SJSA1 (cell line): ENCODE measurements at places on chromosomes 4 and X. TPM values are rescaled to one million over a fixed set of nuclear protein-coding genes. Genes with fewer than 3 reads are reported as not detected.

DNA sequence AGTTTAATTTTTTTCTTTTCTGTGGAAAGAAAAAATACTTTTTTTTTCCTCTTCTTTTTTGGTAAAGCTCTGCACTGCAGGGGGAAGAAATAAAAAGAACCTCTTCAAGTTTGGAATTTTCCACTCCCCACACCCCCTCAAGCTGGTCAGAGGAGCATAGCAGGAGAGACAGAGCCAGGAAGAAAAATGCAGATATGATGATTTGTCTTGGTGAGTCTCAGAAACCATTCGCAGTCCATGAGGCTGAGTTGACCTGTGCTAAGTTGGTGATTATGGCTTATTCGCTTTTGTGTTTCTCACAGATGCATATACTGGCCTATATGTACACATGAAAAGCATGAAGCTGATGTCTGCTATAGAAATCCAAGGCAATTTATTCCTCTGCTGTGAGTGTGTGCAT lies 205.9 kb downstream of the LDB2 start:
- no peaks in the 10 kb centered on the region for H3K36me3 ChIP-seq
- H3K27ac ChIP-seq: no peak overlapping the region

- H3K27me3 ChIP-seq: no peaks in the 10 kb centered on the region
- H3K4me1 ChIP-seq: peaks cover 4% of the 10 kb centered on the region; the same call in 1 of the 2 replicates
- no peak overlapping the region for H3K4me3 ChIP-seq
- no peak overlapping the region for H3K27ac ChIP-seq
These were observed 342.0 kb downstream of the GBA3 start for GRCh38 chr4:23034731-23035130.

DNA sequence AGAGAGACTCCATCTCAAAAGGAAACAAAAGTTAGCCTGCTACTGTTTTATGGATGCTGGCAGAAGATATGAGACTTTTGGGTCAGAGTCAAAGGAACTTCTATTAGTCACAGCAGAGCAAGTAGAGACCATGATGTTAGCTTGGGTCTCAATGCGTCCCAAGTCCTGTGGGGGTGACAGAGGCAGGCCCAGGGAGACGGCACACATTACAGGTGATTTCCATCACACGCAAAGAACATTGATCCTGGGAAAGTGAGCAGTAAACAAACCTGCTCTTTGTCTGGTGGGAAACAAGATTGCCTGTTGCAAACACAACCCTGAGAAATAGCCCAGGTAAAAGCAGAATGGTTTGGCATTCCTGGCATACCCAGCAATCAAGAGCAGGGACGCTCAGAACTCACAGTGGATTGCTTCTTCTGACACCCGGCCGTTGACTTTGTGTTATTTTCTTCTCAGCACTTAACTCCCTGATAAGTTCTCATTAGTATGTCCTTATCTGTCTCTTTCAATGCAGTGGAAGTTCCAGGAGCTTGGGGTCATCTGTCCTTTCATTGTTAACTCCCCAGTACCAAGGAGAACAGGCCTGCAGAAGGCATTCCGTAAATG lies 51.2 kb upstream of the LGI2 start:
- no peaks in the 10 kb centered on the region for H3K4me1 ChIP-seq
- H3K36me3 ChIP-seq: no peaks in the 10 kb centered on the region
- H3K27ac ChIP-seq: no peak overlapping the region

DNA sequence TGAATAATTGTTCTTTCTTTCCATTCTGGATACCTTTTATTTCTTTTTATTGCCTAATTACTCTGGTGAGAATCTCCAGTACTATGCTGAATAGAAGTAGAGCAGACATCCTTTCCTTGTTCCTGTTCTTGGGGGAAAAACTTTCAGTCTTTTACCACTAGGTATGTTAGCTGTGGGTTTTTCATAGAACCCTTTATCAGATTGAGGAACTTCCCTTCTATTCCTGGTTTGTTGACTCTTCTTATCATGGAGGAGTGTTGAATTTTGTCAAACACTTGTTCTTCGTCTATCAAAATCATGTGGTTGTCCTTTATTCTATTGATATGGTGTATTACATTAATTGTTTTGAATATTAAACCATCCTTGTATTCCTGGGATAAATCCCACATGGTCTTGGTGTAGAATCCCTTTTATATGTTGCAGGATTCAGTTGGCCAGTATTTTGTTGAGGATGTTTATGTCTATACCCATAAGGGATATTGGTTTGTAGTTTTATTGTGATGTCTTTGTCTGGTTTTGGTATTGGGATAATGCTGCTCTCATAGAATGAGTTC lies 23.6 kb downstream of the SH3BP2 start:
- H3K4me3 ChIP-seq: no peak overlapping the region
- no peaks in the 10 kb centered on the region for H3K27me3 ChIP-seq
- H3K27ac ChIP-seq: no peak overlapping the region
- H3K4me1 ChIP-seq: peaks cover 12% of the 10 kb centered on the region
- no peaks in the 10 kb centered on the region for H3K36me3 ChIP-seq

- H3K27ac ChIP-seq: no peak overlapping the region
- H3K4me1 ChIP-seq: no peaks in the 10 kb centered on the region
- DNase-seq: no peak
These were observed 337.7 kb upstream of the FAM241A start for GRCh38 chr4:111807576-111807975.

The P2RY4 gene
- not detected in 2 replicates for total RNA-seq

The GAGE12J gene
- not detected in 2 replicates for total RNA-seq

The POLN gene
- total RNA-seq: 0.61 TPM in 1 of 2 replicates, not detected in the other
